ENCODE measurements at places on chromosomes 2 and 18.

DNA sequence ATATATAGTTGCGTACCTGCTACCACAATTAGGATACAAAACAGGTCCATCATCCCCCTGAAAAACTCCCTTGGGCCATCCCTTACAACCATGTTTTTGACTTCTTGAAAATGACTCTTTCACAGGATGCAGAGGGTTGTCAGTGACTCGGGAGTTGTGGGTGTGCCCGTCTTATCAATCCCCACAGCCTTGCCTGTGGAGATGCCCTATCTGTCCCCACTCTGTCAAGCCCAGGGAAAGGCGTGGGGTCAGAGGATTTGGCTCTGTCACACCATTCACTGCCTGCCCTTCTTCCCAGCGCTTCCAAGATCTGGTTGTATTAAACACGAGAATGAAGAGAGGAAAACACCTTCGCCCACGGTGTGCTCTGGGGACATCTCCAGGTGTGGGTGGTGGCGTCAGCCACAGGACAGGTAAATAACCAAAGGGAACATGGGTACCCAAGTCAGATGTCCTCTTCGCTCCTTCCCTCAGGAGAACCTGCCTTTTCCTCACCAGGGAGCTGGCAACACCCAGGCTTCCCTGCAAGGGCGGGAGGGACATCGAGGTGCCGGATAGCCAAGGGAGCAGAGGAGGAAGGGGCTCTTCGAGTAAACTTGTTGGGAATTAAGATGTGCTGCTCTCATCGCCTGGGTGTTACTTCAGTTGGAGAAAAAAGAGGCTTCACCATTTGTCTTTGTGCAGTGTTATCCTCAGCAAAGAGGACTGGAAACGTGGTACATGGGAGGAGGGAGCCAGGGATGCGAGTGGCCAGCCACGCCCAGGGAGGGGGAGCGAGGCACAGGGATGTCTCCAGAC lies 100.3 kb downstream of the B3GNT2 start:
- DNase-seq: peak; percentile 93

DNA sequence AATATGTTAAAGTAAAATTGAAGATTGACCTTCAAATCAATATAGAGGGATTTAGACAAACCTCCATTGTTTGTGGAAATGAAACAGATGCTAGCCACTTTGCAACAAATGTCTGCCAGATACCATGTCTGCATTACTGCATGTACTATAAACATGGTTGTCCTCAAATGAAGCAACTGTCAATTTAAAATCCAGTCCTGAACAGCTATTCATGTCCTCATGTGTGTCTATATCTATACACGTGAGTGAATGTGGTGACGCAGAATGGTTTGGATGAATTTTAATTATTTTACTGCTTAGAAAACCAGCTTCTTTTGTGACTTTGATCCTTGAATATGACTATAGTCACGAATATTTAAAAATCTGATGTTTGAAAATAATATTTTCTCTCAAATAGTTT lies 71.5 kb downstream of the NYAP2 start:
- DNase-seq: no peak

GRCh38 chr2:60172801-60173200 lies 380.7 kb downstream of the BCL11A start:
- DNase-seq: no peak

- DNase-seq: peak; percentile 20
Measured at GRCh38 chr2:37084797-37085196, 479 bp downstream of the GPATCH11 start.

DNA sequence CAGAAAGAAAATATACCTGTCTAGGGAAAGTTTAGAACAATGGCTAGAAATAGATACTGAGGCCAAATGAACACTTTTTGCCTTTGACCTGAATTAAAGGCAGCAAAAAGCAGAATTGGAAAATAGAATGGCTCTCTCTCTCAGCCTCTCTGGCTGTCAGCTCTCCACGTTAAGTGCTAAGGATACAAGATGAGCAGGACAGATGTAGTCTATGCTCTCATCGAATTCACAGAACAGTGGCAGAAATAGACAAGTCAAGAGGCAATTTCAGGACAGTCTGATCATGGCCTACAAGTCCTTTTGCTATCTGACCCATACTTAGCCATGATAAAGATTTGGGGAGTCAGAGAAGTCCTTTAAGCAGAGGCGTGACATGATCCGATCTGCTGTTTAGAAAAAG lies 120.2 kb upstream of the CREB1 start:
- DNase-seq: no peak

DNA sequence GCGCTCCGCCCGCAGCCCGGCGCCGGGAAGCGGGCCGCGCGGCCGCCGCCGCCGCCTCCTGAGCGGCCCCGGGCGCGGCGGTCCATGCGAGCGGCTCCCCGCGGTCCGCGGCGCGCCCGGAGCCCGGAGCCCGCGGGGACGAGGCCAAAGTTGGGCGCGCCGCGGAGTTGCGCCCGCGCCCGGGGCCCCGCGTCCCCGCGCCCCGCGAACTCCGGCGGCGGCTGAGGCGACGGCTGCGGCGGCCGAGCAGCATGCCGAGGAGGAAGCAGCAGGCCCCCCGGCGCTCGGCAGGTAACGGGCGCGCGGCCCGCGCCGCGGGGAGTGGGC lies 992 bp downstream of the TSHZ1 start:
- no peak for DNase-seq

- DNase-seq: no peak
Measured at GRCh38 chr2:237156031-237156856, 70.6 kb downstream of the COPS8 start.

- no peak for DNase-seq
Measured at GRCh38 chr2:119426801-119427395, 4.8 kb upstream of the TMEM37 start.

- DNase-seq: no peak
Measured at GRCh38 chr18:70368903-70369302, 80.1 kb downstream of the SOCS6 start.

DNA sequence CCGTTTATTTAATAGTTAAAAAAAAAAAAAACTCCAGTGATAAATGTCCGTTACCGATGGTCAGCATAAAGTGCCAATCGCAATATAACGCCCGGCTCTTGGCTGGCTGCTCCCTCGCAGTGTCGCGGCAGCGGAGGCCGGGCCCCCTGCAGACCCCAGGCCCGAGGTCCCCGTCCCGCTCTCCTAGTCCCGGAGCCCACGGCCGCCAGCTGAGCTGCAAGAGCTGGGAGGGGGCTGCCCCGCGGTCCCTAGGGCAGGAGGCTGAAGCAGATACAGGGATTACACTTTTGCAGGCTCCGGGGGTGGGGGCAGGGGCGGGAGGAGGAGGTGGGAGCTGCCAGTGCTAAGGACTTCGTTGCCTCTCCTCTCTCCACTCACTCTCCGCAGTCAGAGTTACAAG lies 6.9 kb downstream of the OSR1 start:
- DNase-seq: no peak

DNA sequence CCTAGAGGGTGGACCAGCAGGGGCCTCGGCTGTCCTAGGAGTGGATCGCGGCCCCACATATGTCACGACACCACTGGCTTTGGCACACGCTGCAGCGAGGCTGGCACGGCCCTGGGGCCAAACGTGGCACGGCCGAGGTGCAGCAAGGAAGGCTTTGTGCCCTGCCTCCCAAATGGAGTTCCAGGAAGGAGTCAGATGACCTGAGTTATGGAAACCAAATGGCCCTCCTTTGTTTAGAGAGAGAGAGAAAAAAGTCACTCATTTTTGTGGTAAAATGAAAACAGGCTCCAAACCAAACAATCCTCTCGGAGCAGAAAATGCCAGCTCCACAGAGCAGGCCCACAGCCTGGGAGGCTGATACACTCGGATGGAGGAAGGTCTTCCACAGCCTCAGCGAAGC lies 105.6 kb downstream of the ANTXR1 start:
- DNase-seq: no peak

DNA sequence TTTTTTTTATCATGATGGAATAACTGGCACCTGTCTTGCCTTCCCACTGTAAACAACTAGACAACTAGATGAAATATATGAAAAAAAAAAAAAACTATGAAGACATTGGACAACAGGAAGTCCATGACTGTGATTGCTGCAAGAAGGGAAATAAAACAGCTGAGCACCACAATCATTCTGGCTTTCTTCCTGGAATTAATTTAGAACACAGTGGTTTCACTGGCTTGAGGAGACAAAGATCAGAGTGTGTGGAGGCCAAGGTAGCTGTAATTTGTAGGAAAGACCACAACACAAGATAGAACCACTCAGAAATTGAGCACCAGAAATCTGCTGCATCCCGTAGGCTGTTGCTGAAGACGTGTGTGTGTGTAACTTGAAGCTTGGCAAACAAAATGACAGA lies 121.1 kb upstream of the PID1 start:
- no peak for DNase-seq

DNA sequence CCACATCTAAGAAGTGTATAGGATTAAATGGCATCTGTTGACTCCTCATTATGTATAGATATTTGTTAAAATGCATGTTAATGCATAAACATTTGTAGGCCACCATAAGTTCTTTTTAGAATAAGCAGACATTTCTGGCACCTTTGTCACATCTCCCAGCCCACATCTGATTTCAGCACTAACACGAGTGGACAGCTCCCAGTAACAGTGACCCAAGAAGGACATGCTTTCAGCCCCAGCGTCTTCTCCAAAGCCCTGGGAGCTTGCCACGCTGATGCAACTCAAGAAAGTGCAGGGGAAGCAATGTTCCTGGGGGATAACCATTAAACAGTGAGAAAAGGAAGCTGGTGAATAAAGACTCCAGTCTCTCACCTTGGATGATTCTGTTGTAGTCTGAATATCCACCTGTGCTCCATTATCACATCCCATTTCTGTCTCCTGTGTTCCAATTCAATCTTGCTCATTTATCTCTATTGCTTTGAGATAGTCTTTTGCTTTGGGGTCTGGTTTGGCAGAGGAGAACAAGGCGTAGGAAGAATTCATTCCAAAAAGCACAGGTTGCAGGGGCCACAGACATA lies 182.6 kb upstream of the THSD7B start:
- DNase-seq: no peak

- DNase-seq: no peak
Measured at GRCh38 chr2:51013079-51013932, 18.6 kb downstream of the NRXN1 start.

- no peak for DNase-seq
Measured at GRCh38 chr2:119741868-119742267, 17.9 kb upstream of the PTPN4 start.

DNA sequence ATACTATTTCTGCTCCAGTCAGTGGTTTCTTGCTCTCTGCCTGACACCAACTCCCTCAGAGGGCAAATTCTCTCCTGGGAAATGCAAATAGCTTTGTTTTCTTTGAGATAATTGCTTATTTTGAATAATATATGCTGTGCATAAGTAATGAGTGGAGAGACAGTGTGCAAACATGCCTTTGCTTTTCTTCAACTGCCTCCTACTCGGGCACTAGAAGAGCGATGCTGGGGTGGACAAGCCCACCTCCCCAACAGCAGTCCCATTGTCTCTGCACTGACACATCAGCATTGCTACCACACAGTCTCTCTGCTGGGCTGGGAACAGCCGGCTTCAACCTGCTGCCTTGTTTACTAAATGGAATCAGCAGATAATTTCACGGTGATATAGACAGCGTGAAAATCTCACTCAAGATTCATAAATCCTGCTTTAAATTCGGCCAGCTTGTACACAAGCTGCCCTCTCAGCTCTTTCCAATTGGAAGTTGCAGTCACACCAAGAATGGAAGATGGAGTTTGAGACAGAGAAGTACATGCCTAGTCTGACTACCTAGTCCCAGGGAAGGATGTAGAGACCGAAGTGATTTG lies 694.5 kb downstream of the TDRD15 start:
- no peak for DNase-seq

GRCh38 chr18:49560277-49560623 lies 1.6 kb upstream of the LIPG start:
- DNase-seq: no peak

DNA sequence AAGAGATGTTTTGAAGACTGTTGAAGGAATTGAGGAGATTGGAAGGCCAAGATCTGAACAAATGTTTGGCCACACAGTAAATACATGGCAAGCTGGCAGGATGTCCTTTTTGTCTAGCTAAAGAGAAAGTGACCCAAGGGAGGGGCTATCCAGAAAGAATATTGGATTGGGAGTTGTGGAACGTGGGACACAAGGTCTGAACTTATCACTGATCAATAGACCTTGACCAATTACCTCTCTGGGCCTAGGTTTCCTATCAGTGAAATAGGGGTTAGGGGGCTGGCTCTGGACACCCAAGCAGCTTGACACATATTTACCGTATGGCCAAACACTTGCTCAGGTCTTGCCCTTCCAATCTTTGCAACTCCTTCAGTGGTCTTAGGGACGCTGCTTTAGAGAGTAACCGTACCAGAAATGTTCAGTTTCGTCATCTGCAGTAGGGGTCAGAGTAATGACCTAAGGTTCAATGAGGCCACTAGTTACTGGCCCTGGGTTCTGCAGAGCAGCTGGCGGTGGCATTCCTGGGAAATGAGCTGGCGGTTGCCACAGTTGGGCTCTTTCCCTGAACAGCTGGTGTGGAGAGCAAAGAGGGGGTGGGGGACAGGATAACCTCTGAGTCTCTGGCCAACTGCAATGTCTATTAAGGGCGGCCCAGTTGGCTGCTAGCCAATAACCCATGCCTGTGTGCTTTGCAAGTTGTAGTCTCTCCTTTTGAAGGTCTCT lies 70.1 kb upstream of the STPG4 start:
- no peak for DNase-seq

DNA sequence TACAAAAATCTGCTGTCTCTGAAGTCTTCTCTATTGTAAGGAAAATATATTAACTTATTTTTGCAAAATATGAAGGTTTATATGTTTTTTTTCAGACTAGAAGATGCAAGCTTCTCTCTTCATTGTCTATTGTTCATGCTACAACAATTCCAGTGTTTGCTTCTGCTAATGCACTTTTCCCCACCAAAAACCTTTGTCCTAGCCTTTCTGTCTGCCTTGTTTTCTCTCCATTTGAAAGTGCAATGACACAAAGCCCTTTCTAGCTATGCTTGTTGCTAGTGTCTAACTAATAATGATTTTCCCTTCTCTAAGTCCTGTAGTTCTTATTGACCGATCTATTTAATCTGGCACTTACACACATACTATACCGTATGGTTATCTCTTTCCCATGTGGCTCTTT lies 369.5 kb upstream of the CELF4 start:
- DNase-seq: no peak

DNA sequence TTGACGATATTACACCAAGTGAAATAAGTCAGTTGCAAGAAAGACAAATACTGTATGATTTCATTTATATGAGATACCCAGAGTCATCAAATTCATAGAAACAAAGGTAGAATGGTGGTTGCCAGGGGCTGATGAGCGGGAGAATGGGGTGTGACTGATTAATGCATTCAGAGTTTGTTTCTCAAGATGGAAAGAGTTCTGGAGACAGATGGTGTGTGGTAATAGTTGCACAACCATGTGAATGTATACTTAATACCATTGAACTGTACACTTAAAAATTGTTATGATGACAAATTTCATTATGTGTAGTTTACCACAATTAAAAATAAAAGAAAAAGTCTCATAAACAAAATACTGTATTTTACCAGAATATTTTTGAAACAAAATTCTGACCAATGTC lies 117.3 kb downstream of the PIGN start:
- DNase-seq: no peak

Measured in CMK (cell line).